ENCODE measurements at places on chromosomes 2 and 18.

DNA sequence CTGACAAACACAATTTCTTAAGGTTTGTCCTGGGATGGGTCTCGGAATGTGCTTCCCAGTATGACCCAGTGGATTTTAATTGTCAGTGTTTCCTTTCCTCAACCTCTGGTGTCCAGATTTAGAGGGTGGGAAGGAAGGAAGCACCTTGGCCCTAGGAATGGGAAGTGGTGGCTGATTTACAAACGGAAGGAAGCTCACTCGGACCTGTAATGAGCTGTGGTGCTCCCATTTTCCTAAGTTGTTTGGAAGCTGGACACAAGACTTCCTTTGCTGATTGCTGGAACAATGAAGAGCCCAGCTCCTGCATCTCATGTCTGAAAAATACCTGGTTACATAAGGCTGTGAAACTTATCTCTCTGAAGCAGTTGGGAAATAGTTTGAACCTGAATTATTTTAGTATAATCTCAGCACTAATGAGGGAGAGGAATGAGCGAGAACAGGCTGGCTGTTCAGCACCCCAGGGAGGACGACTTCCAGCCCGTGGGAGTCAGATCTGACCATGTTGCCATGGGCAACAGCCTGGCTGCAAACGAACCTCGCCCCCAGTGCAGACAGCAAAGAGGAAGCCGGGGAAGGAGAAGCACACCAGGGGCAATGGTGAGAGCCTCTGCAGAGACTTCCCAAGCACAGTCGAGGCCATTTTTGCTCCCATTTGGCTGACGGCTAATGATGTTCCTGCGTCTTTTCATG lies 74.4 kb upstream of the ASB18 start:
- DNase-seq, result no peak

DNA sequence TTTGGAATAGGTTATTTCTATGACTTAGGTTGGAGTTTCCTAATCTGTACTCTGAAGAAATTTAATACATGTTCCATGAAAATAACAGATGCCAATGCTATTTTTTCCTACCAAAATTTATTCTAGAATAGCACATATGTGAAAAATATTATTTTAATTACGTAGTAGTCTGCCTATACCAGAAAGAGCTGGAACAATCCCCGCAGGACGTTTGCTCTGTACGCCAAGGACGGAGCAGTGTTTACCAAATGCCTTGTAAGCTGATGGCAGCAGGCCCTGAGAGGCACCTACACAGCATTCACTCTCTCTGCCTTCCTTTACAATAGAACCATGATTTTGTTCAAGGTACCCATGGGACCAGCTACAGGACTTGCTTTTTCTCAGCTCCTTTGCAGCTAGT lies 16.8 kb upstream of the SLC1A4 start:
- no peak for DNase-seq

DNA sequence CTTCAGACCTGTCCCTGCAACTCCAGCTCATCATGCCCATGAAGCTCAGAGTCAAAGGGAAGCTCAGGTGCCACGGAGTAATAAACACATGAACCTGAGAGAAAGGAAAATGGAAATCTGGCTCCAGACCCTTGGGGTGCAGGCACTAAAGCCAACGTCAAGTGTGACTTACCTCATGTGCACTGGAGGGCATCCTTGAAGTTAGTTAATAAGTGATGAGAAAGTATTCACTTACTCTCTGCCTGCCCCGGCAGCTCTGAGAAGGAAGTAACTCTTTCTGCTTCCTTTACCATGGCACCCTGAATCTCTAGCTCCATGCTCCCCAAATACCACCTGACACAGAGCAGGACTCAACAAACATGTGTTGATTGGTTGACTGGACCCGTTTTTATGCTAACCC lies 21.4 kb upstream of the AGAP1 start:
- no peak for DNase-seq

- DNase-seq, result no peak
Observed at GRCh38 chr2:53654396-53654795, 113.2 kb upstream of the CHAC2 start.

GRCh38 chr2:219632760-219633105 lies 5.3 kb downstream of the SLC4A3 start:
- no peak for DNase-seq

DNA sequence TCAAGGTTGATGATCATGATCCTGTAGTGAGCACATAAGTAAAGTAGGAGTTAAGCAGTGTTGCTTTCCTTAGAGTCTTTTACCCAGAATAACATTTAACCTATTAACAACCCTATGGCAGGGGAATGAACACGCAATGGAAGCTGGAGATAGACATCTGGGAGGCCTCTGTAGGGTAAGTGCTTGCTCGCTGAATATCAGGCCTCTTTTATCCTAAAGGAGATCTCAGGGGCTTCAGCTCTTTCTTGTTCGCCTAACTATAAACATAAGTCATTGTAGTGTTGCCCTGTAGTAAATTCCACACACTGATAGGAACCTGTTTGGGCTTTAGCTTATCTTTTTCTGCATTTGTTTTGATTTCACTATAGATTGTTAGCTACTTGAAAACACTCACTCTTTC lies 174.4 kb upstream of the TCF4 start:
- DNase-seq, result no peak

DNA sequence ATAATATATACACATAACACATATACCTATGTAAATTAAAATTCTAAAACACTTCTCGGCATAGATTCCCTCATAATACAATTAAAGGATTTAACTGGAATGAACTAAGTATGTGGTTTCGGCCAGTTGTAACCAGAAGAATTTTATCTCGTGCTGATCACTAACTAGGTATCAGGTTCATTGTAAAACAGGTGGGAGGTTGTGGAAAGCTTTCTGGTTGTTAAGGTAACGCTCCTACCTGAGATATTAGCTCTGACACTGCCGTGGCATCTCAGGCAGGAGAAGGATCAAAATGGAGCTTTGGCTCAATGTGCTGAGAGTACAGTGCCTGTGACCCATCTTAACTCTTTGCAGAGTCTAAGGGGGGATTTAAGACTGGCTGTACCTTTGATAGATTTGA lies 42.5 kb downstream of the SLC9A2 start:
- DNase-seq, result no peak

- no peak for DNase-seq
Observed at GRCh38 chr18:46283895-46284295, 179.7 kb downstream of the HAUS1 start.

- no peak for DNase-seq
Observed at GRCh38 chr2:188265315-188265714, 26.4 kb upstream of the GULP1 start.

GRCh38 chr2:237694415-237695194 lies 67.2 kb downstream of the LRRFIP1 start:
- DNase-seq, result no peak

DNA sequence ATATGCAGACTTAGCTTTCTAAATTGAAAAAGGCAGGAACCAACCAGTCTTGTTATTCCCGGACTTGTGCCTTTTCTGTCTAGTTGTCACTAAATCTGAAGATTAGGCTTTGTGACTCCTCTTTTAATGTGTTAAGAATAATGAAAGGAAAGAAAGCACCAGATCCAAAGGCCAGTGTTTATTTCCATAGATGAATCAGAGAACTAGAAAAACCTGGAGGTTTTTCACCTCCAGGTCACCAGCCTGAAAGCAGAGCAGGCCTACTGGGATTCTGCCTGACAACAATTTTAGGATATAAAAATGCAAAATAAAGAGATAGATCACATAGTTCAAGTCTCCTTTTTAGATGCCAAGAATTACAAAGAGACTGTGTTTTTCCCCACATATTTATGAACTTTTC lies 160.4 kb downstream of the GULP1 start:
- no peak for DNase-seq

- no peak for DNase-seq
Observed at GRCh38 chr2:1591978-1592907, 152.1 kb downstream of the PXDN start.

- no peak for DNase-seq
Observed at GRCh38 chr2:149370061-149370775, 39.8 kb downstream of the LYPD6 start.

GRCh38 chr2:4827836-4828235 lies 864.3 kb upstream of the SOX11 start:
- no peak for DNase-seq
